ENCODE measurements at places on chromosomes 2 and 18.

GRCh38 chr2:1803217-1804110, 59.1 kb upstream of the PXDN start:
- H3K36me3 ChIP-seq, result no peaks in the 10 kb centered on the region
- no peaks in the 10 kb centered on the region for H3K27me3 ChIP-seq
- peaks cover 10% of the 10 kb centered on the region for H3K4me1 ChIP-seq
- no peak for DNase-seq
- no peak overlapping the region for H3K27ac ChIP-seq
- H3K4me3 ChIP-seq, result no peak overlapping the region

DNA sequence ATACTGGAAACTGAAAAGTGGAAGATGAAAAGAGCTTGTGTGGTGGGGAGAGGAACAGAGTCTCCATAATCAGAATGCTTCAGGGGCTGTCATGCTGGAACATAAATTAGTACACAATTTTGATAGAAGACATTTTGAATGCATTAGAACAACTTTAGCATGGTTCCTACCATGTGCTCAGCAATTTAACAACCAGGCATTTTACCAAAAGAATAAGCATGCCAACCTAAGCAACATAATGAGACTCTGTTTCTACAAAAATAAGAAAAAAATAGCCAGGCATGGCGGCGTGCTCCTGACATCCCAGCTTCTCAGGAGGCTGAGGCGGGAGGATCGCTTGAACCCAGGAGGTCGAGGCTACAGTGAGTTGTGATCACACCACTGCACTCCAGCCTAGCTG, 40.5 kb upstream of the TMEM18 start:
- DNase-seq, result no peak
- no peaks in the 10 kb centered on the region for H3K36me3 ChIP-seq
- no peaks in the 10 kb centered on the region for H3K4me1 ChIP-seq
- H3K4me3 ChIP-seq, result no peak overlapping the region

DNA sequence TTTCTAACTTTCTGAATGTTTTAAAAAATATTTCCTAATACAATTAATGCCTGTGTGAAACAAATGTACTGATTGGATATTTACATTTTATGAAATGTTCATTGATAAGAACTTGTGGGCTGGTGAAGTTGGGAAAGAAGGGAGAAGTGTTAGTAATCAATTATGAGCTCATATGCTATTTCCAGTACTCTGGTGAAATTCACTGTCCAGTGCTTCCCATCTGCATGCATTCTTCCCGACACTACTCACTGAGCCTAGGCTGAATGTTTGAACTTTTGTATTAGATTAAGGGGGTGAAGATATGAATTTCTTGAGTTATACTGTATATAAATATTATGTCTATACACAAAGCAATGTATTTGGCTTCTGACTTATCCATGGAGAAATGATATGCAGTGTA, 36.0 kb downstream of the SKA1 start:
- H3K4me3 ChIP-seq, result no peak overlapping the region
- DNase-seq, result no peak
- H3K27ac ChIP-seq, result no peak overlapping the region
- no peaks in the 10 kb centered on the region for H3K27me3 ChIP-seq
- no peaks in the 10 kb centered on the region for H3K36me3 ChIP-seq
- peaks cover 8% of the 10 kb centered on the region for H3K4me1 ChIP-seq

DNA sequence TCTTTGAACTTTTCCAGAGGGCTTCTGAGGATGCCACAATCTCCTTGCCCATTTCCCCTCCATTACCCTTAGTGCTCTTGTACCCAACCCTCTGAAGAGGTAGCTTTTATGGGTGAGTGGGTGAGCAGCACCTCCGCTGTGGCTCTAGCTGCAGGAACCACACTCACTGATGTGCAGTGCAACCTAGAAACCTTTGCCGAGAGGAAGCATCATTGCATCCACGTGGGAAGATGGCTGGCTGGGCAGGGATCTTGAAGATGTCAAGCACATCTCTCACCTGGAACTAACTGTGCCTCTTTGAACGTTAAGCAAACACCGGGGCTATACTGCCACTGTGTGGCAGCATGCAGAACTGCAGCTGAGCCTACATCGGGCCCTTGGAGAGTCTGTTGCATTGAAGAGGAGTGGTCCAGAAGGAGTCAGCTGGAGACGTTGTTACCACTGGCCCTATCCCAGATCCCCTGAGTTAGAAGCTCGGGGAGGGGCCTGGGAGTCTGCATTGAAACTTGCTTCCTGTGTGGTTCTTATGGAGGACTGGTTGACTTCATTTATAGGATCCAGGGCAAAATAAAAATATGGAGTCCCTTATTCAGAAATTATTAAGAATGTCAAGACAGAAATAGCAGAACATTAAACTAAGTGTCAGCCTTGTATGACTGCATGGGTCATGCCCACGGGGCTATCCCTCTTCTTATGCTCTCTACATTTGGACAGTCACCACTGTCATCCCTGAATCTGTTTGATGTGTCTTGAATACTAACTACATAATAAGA, 28.7 kb downstream of the IGFBP5 start:
- no peak overlapping the region for H3K4me3 ChIP-seq
- H3K36me3 ChIP-seq, result peaks cover 17% of the 10 kb centered on the region
- no peak overlapping the region for H3K27ac ChIP-seq

- no peak overlapping the region for H3K4me3 ChIP-seq
- no peak overlapping the region for H3K27ac ChIP-seq
- DNase-seq, result no peak
- peaks cover 11% of the 10 kb centered on the region for H3K4me1 ChIP-seq
- H3K27me3 ChIP-seq, result no peaks in the 10 kb centered on the region
Measured at GRCh38 chr2:3280197-3280596, 97.4 kb downstream of the EIPR1 start.

DNA sequence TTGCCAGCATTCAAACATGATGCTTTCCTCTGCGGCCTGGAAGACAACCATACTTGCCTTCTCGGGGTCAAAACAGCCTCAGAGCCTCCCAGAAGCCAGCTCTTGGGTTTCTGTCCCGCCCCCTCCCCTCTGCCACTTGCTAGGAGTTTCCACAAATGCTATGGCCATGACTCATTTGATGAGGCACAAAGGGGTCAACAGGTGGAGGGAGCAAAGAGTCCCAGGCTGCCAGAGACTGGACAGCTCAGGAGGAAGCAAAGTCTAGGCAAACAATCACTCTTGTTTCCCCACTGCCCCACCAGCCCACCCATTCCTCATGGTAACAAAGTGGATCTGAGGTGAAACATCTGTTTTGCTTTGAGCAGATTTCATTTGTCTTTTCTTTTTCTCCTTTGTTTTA, 551.1 kb downstream of the TNS1 start:
- peaks cover 11% of the 10 kb centered on the region for H3K4me1 ChIP-seq
- no peaks in the 10 kb centered on the region for H3K27me3 ChIP-seq
- DNase-seq, result no peak
- H3K4me3 ChIP-seq, result no peak overlapping the region

DNA sequence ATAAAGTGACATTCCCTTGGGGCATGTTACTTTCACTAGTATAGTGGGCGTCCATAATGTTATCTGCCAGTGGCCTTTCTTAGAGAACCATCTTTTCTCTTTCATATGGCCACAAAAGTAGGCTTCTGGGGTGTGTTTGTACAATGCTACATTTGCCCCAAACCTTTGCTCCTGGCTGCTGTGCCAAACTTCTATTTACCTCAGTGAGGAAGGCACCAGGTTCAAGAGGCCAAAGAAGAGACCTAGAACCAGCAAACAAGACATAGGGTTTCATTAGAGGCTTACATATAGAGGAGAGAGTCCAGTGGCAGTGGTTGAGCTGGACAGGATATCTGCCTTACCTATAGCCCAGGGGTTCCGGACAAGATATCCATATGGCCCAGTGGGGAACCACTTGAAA, 48.5 kb downstream of the CPO start:
- H3K4me3 ChIP-seq, result no peak overlapping the region
- no peak overlapping the region for H3K27ac ChIP-seq
- H3K4me1 ChIP-seq, result no peaks in the 10 kb centered on the region
- no peaks in the 10 kb centered on the region for H3K36me3 ChIP-seq
- H3K27me3 ChIP-seq, result no peaks in the 10 kb centered on the region
- no peak for DNase-seq

DNA sequence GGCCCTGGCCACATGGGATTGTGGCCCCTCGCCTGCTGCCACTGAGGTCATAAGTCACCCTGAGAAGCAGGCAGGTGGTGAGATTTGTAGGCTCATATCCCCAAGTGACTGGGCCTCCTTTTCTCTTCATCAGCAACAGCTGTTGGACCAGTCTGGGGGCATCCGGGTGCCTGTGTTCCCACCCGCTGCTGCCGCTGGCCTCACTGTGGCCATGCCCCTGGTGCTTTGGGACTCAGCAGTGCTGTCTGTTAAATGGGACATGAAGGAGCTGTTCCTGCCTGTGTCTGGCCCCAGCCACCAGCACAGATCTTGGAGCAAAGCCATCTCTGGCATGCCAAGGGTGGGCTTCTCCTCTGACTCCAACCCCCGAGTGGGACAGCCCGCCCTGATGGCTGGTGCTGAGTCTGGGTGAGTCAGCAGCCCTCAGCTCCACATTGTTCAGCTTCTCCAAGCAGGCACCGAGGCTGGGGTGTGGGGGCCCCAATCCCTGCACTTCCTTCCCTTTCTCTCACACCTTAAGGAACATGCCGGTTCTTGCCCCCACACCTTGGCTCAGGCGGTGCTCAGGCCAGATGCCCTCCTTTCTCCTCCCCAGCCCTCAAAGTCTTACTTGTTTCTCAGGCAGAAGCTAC, 207.9 kb downstream of the GLI2 start:
- DNase-seq, result no peak
- H3K27ac ChIP-seq, result no peak overlapping the region
- no peak overlapping the region for H3K4me3 ChIP-seq
- H3K27me3 ChIP-seq, result no peaks in the 10 kb centered on the region
- peaks cover 16% of the 10 kb centered on the region for H3K36me3 ChIP-seq

Data from neuronal stem cell (in vitro differentiated cells).